ENCODE measurements at places on chromosomes 12 and 14.

DNA sequence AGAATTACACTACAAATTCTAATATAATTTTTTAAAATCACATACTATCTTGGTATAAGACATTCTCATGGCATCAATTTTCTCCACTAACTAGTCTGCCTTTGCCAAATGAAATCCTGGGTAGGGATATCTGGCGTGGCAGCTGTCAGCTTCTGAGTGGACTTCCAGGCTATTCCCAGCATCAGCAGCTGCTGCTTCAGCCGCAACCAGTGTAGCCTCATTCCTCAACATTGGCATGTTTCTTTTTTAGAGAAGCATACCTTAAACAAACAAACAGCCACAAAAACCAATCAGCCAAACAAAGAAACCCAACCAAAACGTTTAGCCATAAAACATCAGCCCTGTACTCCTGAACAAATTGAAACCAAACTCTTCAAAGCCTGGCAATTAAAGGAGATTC is 235.8 kb downstream of the SSPN start:
- DNase-seq = no peak

DNA sequence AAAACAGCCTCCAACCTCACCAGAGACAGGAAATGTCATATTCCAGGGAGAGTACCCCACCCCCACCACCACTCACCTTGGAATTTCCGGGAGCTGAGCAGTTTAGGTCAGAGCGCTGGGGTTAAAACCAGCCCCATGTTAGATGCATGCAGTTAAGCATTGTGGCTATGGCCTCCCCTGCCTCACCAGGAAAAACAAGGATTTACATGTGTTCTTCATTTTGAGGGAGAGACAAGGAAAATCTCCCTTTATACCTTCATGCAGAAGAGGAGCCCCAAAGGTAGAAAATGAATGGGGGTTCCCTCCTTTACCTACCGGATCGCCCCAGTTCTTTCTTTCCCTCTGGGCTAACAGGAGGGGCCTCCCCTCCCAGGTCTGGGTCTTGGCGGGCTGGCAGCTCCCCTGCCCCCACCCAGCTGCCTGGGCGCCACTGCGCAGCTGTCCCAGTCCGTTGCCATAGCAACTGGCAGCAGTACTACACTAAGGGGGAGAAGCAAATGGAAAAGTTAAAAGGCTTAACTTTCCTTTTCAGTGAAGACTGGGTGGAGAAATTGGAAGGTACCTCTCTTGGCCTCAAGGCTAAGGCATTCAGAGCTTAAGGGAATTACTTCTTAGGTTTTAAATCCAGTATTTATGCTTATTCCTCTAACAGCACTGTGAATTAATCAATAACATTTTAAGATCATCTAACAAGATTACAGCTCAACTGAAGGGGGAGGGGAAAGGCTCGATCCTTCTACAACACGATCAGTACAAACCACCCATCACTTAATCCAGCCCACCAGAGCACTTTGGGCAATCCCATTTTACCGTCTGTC is 20.5 kb downstream of the CBX5 start:
- peak; percentile 91 for DNase-seq

- no peak for DNase-seq
Observed at GRCh38 chr12:65525491-65526141, 247.1 kb downstream of the MSRB3 start.

DNA sequence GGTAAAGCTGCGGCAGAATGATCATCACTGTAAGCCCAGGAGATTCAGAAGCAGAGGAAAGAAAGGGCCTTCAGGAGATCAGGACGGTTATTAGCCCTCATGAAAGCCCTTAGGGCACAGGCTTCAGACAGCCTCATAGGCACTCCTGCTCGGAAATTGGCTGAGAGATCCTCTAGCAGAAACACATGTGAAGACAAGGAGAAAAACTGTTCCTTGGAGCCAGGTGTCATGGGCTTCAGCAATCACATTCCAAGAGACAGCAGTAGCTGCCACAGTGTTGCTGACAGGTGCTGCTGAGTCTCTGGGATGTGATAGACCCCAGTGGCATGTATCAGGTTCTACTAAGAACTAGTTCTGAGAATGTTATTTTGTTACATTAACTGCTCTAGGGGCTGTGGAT is 88.8 kb upstream of the DYRK2 start:
- DNase-seq = no peak

GRCh38 chr12:121894633-121895032 is 6.0 kb downstream of the PSMD9 start:
- DNase-seq = no peak

Data from skin of body (tissue), 3 donors.